Bronchial epithelial cell (primary cell): ENCODE measurements at places on chromosomes 3 and 15. TPM values are rescaled to one million over a fixed set of nuclear protein-coding genes. Genes with fewer than 3 reads are reported as not detected.

The ARL6 gene
- 2.6 and 3.6 TPM in 2 replicates for total RNA-seq

The CFAP92 gene
- under 0.01 and 0.51 TPM in 2 replicates for total RNA-seq

The CASR gene
- not detected in 2 replicates for total RNA-seq

DNA sequence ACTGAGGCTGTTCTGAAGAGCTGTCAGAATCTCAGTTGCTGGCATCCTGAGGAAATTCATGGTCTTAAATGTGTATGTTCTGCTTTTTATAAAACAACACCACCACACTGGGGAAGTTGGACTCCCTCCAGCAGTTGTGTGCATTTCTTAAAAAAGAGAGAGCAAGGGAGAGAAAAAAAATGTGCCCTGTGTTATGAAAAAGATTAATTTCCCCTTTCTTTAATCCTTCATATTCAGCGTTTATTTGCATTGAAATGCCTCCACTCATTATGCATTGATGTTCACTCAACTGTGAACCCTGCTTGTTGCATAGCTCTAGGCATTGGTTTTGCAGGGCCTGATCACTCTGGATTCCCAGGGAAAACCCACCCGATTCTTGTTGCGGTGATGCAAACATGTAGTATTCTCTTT lies 4.4 kb upstream of the ZNF609 start:
- no peak for DNase-seq

DNA sequence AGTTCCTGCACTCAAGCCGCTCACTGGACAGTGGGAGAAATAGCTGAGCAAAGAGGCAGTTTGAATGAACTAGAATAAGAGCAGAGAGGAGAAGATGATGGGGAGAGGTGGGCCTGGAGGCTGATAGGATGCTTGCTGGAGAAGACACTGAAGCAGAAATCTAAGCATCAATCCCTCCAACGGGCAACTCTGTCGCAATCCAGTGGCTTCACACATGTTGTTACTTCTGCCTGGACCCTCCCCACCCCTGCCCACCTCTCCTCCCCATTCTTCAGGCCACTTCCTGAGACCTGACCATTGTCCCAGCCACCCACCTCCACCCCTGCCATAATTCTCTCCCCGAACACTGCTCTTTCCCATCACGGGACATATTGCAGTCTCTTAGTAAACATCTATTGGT lies 76.0 kb downstream of the SRGAP3 start:
- no peak for DNase-seq

- no peak for DNase-seq
Observed at GRCh38 chr3:171995486-171995885, 43.9 kb upstream of the FNDC3B start.

DNA sequence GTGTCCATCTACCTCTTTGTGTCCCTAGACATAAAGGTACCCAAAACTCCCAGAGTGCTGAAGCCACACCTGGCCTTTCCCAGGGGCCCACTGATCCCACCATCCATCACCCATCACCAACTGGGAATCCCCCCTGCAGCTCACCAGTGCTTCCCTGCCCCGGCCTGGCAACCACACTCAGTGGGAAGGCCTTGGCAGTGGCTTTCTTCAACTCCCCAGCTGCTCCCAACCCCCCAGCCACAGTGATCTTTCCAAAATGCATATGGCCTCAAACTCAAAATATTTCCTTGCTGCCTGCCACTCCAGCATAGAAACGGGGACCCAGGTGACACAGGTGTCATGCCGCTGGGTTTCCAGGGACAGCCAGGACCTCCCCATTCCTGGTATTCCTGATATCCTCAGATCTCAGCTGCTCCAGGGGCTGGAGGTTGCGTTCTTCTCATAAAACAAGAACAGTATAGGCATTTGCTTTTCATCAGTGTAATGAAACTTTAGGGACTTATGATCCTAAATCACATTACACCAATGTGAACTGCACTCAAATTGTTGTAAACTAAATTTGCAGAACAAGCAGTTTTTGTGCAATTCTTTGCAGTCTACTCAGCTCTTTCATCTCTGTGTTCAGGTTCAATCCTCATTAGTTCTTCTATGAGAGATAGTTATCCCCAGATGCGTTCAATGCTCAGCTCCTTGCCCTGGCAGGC lies 1.3 kb downstream of the OCA2 start:
- DNase-seq: no peak

- DNase-seq: no peak
Observed at GRCh38 chr3:197001972-197002700, 27.5 kb downstream of the MELTF start.
